ENCODE measurements at places on chromosomes 12 and 14.
A peak's percentile ranks its signal among the peaks of the same experiment; 100 is the strongest.

DNA sequence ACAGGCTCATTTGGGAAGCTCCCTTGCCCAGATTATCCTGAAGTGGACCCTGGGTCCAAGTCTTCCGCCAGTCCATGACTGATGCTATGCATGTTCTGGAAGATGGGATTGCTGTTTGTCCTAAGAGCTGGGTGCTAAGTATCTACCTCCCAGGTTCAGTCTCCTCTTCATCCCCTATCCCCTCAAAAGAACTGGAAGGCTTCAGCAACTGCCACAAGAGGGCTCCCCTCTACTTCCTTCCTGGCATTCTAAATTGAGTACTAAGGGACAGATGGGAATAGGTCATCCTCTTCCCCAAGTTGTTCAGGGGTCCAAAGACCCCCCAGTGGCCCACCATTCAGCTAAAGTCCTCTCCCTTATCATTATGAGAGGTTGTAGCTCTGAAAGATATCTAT, 9.0 kb upstream of the FKBP11 start:
- no peaks in the 10 kb centered on the region for H3K4me1 ChIP-seq
- no peaks in the 10 kb centered on the region for H3K27me3 ChIP-seq
- peak; percentile 44 for DNase-seq
- peaks cover 83% of the 10 kb centered on the region for H3K36me3 ChIP-seq
- no peak overlapping the region for H3K27ac ChIP-seq

DNA sequence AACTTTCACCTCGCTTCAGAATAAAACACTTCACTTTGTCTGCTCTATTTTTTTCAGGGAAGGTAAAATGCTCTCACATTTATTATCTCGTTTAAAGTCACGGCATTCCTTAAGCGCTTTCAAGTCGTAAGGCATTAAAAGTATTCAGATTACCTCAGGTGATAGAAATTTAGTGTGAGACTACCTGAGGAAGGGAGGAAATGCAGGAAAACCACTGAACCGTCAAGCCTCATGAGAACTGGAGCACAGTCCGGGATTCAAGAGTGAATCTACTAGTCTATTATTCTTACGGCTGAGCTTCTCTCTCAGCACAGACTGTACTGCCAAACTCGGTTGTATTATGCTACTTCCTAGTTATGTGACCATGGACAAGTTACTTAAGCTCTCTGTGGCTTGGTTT, 8.3 kb upstream of the PPFIBP1 start:
- no peaks in the 10 kb centered on the region for H3K36me3 ChIP-seq
- DNase-seq, result no peak

- H3K4me1 ChIP-seq, result no peaks in the 10 kb centered on the region
- no peak for DNase-seq
- H3K27ac ChIP-seq, result no peak overlapping the region
Measured at GRCh38 chr14:54761835-54762234, 140.8 kb downstream of the GCH1 start.

GRCh38 chr14:37924622-37925021, 283.1 kb upstream of the SSTR1 start:
- DNase-seq, result no peak
- no peaks in the 10 kb centered on the region for H3K4me1 ChIP-seq
- no peaks in the 10 kb centered on the region for H3K27me3 ChIP-seq
- no peak overlapping the region for H3K4me3 ChIP-seq

GRCh38 chr14:103504991-103505565, 17.6 kb downstream of the CKB start:
- peaks cover 6% of the 10 kb centered on the region for H3K4me1 ChIP-seq
- H3K36me3 ChIP-seq, result peaks cover 40% of the 10 kb centered on the region
- H3K27me3 ChIP-seq, result no peaks in the 10 kb centered on the region
- DNase-seq, result no peak
- H3K27ac ChIP-seq, result no peak overlapping the region

DNA sequence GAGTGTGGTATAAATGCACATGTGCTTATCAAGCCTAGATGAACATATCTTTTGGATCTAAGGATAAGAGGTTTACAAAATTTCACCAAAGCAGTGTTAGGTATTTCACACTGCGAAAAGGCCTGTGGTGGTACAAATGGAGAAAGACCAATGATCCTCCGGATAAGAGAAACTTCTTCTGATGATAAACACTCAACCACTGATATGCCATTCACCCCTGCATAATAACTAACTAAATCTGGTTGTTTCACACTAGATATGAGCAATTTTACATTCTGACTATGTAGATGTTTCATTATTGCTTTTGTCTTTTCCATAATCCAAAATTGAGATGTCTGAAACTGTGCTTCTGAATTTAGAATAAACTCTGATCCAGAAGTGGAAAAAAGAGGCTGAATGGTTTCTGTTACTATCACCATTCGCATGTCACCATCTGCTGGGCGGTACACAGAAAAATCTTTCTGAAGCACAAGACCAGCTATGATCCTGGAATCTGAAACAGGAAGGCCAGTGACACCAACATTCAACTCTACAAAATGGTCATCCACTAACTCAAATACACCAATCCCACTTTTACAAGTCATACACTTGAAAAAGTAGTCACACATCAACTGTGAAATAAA, 1.3 kb downstream of the BBS10 start:
- no peak overlapping the region for H3K4me3 ChIP-seq
- no peak for DNase-seq
- peaks cover 17% of the 10 kb centered on the region for H3K4me1 ChIP-seq
- no peaks in the 10 kb centered on the region for H3K27me3 ChIP-seq
- H3K27ac ChIP-seq, result peak overlapping the region; percentile 87

DNA sequence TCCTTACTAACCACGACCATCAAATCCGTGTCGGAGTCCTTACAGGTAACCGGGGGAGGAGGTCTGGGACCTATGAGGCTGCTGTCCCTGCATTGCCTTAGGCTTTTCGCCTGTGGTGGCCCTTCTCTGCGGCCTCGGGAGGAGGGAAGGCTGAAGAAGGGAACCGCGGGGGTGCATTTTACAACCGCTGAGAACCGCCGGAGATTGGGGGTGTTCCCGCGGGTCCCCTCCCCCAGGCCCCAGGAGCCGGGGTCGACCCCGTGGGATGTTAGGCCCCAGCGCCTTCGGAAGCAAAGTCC, 549 bp downstream of the GPHN start:
- no peak for DNase-seq
- H3K36me3 ChIP-seq, result no peaks in the 10 kb centered on the region
- H3K27me3 ChIP-seq, result no peaks in the 10 kb centered on the region
- no peaks in the 10 kb centered on the region for H3K4me1 ChIP-seq
- peak overlapping the region; percentile 96 for H3K27ac ChIP-seq

- DNase-seq, result no peak
- no peaks in the 10 kb centered on the region for H3K27me3 ChIP-seq
- H3K36me3 ChIP-seq, result no peaks in the 10 kb centered on the region
- no peak overlapping the region for H3K4me3 ChIP-seq
- peaks cover 13% of the 10 kb centered on the region for H3K4me1 ChIP-seq
Measured at GRCh38 chr12:107402041-107403022, 283.3 kb upstream of the PWP1 start.
